Activated CD4-positive, alpha-beta T cell treated with anti-CD3 and anti-CD28 coated beads, Interleukin-10, Interleukin-2, amounts not matched to agents 100 ng/mL and 50 ng/mL, durations not matched to agents 16 hours and 8 hours (primary cell): ENCODE measurements at places on chromosomes 1 and 21.

GRCh38 chr1:202844935-202845334 is 34.2 kb downstream of the PCAT6 start:
- DNase-seq = no peak

DNA sequence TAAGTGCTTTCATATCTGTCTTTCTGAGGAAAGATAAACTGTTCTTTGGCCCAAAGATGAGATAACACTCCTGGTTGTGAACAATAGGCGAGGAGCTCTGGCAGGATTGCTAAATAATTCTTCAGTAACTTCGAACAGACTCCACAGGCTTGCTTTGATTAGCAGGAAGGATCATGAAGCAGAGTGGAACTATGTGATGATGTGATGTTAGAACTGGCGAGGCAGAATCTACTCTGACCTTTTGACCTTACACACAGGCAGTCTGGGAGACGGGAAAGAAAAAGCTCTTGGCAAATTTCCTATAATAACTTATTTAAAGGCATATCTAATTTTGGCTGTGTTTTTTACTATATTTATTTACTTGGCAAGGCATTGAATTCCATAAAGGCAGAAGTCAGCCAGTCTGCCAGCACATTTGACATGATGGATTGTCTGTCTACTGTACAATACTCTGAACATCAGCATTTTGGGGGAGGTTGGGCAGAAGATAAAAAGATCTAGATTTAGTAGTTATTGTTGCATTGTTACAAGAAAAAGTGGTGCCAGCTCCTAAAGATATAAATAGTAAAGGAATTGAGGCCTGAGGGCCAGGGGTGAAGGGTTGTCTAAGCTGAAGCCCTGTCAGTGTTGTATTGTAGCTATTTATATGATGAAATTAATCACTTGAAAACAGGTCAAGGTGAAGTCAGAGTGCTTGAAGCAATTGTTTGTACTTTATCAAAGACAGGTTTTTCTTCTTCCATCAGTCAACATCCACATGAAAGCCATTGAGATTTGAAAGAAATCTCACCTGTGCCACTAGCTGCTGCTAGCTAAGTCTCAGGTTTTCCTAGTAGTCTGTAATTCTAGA is 708.8 kb downstream of the LTN1 start:
- DNase-seq = no peak

GRCh38 chr1:27521336-27521831 is 31.4 kb upstream of the WASF2 start:
- DNase-seq = peak; percentile 49

DNA sequence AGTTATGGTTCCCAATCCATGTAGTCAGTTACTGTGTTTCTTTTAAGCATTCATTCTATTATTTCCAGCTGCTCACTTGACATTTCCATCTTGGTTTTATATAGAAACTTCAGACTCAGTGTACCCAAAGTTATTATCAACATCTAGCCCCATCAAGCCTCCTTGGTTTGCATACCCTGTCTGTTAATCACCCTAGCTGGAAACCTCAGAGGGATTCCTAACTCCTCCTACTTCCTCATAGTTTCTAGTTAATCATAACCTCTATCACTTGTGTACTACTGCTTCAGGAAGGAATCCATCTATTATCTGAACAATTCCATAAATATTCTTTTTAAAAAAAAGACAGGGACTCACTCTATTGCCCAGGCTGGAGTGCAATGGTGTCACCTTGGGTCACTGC is 293.3 kb downstream of the SDCCAG8 start:
- no peak for DNase-seq

GRCh38 chr1:79657951-79658658 is 651.6 kb upstream of the ADGRL4 start:
- no peak for DNase-seq
